HTR-8/SVneo (cell line): ENCODE measurements at places on chromosomes 2 and 18.

DNA sequence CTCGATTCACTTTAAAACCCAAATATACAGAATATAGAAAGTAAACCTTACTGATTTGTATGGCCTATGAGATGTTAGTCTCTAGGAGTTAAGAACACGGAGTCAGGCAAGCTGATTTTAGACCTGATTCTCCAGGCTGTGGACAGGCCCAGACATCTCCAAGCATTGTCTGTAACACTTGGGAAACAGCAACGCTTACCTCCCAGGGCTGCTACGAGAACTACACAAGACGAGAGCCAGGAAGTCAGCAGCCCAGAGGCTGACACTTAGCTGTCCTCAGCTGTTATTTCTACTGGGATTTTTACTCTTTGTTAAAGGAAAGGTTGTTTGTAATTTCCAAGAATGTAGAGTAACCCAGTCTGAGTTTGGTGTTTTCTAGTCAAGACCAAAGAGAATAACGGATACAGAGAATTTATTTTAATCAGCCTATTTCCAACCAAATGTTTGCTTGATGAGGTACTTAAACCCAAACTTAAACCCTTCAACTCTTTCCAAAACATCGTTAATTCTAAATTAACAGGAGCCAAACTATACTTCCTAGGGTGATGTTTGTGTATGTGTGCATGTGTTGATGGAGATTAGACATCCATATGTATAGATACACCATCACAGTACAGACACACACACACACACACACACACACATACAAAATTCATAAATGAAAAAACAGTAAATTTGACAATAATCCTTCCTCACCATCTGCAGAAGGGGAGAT is 123.4 kb downstream of the LAMA1 start:
- DNase-seq = no peak

GRCh38 chr2:120737340-120738101 is 1.9 kb downstream of the GLI2 start:
- no peak for DNase-seq

DNA sequence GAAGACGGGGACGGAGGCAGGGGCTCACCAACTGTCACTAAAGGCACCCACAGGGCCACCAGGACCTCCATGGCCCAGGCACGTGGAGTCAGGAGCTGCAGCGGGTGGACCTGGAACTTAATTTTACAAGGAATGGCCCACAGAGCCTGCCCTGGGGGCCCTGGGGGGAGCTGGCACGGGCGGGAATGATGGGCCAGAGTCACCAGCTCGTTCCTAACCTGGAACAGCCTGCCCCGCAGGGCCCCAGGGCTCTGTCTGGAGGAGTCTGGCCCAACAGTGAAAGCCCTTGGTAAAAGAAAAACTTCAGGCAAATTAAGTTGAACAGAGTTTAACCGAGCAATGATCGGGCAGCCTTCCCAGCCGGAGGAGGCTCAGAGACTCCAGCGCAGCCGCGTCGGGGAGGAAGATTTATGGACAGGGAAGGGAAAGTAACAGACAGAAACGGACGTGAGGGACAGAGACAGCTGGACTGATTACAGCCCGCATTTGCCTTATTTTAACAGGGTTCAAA is 118.4 kb upstream of the TMEM18 start:
- DNase-seq = no peak

GRCh38 chr18:77557046-77557587 is 307.5 kb downstream of the GALR1 start:
- DNase-seq = no peak

DNA sequence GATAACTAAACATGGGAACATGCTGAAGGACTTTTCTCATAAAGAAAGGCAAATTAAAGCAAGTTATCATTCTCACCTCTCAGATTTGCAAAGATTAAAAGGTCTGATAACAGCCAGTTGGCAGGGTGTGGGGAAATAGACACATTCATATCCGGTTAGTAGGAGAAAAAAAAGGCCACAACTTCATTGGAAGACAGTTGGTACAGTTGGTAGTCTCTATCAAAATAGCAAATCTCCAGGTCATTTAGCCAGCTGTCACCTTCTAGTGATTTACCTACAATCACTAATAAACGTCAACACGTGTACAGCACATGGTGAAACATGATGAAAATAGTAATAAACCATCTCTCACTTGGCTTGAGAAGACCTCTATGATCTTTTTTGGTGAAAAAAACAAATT is 16.6 kb downstream of the INPP5D start:
- no peak for DNase-seq

- DNase-seq = no peak
These were observed 306.5 kb upstream of the NRP2 start for GRCh38 chr2:205375461-205376448.

- no peak for DNase-seq
These were observed 798 bp downstream of the TANC1 start for GRCh38 chr2:158969162-158969714.

- DNase-seq = no peak
These were observed 213.7 kb downstream of the TRIB2 start for GRCh38 chr2:12930391-12930790.

- DNase-seq = no peak
These were observed 66.8 kb downstream of the LINC00305 start for GRCh38 chr18:64082054-64082453.

- DNase-seq = no peak
These were observed 1745.6 kb upstream of the CELF4 start for GRCh38 chr18:39311111-39311712.

DNA sequence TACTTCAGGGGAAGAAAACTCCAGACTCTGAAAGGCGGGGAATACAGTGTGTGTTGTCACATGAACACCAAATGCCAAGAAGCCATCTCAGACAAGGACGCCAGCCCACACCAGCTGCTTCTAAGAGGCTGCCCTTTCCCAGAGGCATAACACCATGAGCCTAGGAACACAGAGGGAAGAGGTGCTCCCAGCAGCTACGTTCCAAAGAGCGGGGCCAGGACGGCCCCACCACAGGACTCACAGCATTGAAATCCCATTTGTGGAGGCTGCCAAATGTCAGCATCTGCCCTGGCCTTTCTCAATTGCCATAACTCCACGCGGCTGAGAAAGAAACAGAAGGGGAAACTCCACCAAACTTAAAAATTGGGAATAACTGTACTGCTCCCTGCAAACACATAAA is 20.1 kb upstream of the ID2 start:
- DNase-seq = no peak

GRCh38 chr2:226464380-226464779 is 335.2 kb downstream of the IRS1 start:
- no peak for DNase-seq

DNA sequence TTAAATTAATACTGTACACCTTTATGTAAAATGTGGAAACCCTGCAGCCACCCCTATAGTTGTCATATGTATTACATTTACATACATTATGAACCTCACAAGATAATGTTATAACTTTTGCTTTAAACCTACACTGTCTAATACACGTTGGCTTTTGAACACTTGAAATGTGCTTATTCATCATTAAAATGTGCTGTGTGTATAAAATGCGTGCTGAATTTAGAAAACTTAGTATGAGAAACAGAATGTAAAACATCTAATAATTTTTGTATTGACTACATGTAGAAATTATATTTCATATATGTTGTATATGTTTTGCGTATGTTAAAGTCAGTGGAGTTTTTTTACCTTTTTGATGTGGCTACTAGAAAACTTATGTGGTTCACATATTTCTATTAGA is 68.8 kb downstream of the MAPRE2 start:
- no peak for DNase-seq

GRCh38 chr2:64698668-64699444 is 45.1 kb upstream of the SERTAD2 start:
- DNase-seq = peak; percentile 77

DNA sequence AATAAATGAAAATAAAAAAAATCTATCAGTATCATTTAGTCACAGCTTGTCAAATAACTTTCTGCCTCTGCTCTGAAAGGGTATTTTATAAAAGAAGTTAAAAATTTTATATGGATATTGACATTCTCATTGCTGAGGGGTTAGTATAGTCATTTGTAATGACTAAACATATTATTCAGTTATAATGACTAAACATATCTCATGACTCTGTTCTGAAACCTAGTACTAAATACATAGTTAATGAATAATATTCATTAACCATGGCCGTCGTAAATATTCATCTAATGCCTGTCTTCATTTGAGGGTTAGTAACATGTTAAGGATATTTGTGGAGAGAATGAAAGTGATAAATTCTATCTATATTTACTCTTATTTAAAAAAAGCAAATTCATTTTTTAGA is 69.1 kb upstream of the MAP4K3 start:
- no peak for DNase-seq

DNA sequence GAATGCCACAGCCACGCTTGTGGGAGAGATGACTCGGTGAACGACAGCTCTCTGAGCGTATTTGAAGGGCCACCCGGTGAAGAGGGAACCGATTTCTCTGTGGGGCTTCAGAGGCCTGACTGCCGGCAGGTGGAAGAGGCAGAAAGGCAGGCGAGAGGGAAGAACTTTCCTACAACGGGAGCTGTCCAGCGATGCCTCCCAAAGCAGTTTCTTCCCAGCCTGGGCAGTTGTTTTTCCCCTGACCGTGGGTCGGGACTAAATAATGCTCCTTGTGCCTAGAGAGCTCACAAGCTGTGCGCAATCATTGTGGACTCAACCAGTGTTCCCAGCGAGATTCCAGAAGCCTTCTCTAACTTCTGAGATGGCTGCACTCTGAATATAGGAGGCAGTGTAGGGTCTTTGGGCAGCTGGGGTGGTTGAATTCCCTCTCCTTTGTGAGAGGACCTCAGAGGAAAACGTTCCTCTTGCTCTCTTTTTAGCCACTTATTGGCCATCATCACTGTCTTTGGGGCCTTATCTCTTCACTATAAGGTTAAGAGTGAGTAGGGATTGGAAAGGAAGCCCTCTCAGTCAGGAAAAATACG is 710 bp downstream of the SEC11C start:
- peak; percentile 31 for DNase-seq

DNA sequence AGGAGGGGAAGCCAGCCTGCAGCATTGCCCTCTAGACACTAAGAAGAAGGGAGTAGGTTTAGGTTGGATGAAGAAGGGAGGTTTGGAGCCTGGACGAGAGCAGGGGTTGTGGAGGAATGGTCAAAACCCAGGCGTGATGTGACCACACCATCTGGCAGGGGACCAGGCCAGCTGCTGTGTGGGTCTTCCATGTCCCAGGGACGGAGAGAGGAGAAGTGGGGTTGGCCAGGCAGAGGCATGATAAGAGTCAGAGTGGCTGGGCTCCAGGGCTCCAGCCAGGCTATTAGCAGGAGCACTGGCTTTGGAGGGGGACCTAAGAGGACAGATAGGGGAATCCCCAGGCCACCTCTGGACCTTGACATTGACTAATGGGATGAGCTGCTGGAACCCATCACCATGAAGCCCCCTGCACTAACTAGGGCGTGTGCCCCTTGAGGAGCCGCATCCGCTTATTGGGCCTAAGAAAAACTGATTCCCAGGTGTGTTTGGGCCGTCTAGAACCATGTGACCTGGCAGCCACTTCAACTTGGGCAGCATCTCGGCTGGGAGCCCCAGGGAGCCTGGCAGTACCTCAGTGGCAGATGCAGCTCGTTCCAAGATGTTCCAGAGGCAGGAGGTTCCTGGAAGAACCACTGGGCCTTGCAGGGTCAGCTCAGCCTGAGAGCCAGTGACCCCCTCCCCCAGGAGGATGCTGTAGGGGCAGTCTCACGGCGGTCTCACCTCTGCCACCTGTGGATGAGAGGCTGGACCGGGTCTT is 235.1 kb downstream of the AGAP1 start:
- no peak for DNase-seq

GRCh38 chr2:72142570-72143440 is 4.9 kb downstream of the CYP26B1 start:
- DNase-seq = no peak

DNA sequence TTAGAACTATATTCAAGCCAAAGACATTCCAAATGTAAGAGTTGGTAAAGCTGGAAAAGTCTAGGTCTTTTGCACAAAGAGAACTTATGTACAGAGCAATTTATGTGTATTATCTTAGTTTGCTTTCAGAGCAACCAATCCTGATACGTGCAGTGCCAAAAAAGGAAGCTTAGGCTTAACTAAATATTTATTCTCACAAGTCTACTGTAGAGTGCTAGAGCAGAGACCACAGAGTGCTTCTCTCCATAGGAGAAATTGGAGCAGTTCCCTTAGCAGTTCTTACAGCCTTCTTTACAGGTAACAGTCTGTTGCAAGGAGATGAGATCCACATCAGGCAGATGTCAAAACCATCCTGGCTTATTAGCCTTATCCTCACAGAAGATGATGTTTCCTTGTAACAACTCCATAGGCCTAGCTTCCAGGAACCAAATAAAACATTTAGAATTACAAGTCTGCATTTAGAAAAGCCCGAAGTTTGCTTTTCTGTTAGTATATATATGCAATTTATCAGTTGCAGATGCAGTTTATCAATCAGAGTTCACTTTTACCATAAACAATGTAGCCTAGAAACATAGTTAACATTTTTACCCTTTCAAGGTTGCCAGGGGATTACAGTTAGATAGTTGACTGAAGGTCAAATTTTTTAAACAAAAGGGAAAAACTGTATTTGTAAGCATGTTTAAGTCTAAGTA is 250.6 kb upstream of the KCNJ3 start:
- DNase-seq = no peak

DNA sequence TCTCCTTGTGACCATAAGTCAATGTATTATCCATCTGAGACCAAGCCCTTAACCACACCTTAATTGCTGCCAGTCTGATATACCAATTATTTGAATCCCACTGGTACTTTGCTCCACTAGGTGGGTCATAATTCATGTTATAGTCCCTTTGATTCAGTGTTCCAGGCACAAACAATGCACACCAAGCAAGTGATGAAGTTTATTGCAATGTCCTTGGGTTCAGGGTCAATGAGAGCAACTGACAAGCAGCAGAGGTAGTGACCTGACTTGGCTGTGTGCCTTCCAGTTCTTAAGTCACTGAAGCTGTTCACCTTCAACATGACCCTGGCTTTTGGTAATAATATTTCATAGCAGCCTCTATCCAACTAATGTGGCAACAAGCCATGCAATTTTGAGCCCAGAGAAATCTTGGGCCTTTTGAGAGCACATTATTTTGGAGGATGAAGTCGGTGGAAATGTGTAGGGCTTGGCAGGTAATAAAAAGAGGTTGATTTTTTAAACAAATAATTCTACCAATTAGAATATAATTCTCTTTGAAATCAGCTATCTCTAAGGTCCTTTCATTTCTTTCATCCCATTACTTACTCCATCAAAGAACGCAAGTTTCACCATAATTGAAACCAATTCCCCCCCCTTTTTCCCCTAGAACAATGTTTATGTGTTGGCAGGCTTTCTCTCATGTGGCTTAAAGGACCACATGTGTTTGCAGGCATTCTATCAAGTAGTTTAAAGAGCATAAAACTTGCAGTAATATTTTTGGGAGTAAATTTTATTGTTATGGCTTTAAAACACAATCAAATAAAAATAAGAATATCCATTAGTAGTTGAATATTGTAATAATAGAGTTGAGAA is 3.1 kb upstream of the CPO start:
- DNase-seq = no peak

DNA sequence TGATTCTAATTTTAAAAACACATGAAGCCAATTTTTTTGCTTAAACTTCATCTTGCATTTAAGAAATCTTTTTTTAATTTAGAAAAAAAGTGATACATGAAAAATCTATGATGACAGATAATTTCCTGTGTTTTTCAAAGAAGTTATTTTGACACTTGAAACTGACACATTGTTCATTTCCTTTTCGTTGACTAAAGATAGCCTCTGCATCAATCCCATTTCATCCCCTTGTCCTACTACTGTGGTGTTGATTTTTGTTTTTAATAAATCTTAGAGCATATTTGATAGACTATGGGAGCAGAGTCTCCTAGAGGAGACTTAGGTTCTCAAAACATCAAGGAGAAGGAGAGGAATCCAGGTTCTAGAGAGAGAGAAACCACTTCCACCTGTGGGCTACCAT is 70.9 kb downstream of the ACVR1C start:
- DNase-seq = no peak
